ENCODE measurements at places on chromosomes 3 and 15.

- no peak for DNase-seq
These were observed 98.8 kb upstream of the HACD2 start for GRCh38 chr3:123683505-123684154.

DNA sequence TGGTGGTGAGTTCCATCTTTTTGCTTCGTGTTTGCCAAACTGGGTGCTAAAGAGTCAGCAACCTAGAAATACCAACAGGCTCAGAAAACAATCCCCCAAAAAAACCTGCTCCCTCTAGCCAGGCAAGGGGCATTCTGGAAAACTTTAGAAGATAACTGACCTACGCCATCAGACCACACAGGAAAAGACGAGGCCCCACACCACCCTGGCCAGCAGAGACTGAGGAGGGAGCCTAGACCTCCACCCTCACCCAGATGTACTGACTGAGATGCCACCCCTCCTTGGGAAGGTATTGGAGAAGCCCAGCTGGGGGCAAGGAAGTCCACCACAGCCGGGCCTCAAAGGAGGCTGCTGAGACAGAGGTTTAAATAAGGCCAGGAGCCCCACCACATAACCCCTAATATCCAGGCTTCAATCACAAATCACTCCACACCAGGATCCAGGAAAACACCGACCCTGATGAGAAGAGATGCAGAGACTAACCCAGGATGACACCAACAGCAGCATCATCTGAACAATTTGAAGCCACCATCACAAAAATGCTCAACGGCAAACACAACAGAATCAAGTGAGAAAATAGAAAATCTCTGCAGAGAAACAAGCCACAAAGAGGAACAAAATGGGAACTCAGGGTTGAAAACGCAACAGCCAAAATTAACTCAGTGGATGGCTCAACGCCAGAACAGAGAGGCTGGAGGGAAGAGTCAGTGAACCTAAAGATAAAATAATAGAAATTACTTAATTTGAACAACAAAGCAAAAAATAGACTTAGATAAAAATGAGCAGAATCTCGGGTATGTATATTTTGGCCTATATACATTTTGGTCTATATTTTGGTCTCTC lies 61.0 kb downstream of the TPRA1 start:
- no peak for DNase-seq

GRCh38 chr3:196962108-196962929 lies 6.3 kb downstream of the PIGZ start:
- no peak for DNase-seq

- DNase-seq, result no peak
These were observed 86.4 kb downstream of the TBL1XR1 start for GRCh38 chr3:177110895-177111294.

DNA sequence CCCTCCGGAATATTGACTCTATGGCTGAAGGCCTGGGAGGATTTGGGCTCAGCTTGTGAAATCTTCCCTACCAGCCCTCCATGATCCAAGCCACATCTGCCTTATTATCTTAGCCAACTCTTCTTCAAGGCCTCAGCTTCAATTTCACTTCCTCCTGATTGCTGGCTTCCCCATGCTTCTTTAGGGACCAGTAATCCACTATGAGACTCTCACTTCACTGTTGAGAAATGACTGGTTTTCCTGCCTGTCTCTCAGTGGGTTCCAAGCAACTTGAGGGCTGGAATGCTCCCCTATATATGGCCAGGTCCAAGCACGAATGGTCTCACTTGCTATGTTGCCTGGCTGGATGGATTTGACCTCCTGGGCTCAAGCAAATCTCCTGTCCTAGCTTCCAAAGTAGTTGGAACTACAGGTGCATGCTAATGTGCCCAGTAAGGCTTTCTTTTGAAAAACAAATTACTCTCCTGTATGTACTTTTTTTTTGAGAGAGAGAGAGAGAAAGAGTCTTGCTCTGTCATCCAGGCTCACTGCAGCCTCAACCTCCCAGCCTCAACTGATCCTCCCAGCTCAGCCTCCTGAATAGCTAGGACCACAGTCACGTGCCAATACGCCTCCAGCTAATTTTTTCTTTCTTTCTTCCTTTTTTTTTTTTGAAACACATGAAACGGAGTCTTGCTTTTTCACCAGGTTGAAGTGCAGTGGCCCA lies 7.9 kb upstream of the PIK3CB start:
- peak; percentile 3 for DNase-seq

- DNase-seq, result no peak
These were observed 257.4 kb downstream of the SQOR start for GRCh38 chr15:45892182-45892581.

- DNase-seq, result no peak
These were observed 255.4 kb upstream of the UBE2E1 start for GRCh38 chr3:23550402-23550801.

DNA sequence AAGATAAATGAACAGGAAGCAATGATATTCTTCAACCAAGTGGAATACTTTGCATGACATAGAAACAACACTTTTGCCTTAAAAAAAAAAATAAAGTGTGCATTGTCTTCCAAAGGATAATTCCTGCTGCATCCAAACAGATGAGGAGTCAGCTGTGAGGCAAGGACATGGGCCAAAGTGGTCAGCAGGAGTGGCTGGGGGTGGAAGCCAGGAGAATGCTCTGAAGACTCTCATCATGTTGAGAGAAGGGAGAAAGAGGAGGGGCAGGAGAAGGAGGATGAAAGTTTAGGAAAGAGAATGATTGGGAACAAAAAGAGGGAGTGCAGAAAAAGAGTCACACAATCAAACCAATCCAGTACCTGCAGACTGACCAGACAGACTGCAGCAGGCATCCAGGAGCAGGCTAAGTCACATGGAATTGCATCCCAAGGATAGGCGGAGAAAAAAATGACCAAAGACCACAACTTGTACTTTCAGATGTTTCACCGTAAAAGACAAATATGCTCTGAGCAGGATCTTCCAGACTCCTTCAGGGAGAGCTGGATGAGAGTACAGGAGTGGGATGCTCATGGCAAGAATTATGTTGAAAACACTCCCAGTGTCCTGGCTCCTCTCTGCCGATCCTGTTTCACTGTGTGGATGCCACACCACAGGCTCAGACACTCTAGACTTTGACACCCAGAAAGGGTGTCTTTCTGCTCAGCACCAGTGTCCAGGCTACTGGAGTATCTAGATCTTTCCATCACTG lies 11.9 kb downstream of the ABI3BP start:
- DNase-seq, result no peak

DNA sequence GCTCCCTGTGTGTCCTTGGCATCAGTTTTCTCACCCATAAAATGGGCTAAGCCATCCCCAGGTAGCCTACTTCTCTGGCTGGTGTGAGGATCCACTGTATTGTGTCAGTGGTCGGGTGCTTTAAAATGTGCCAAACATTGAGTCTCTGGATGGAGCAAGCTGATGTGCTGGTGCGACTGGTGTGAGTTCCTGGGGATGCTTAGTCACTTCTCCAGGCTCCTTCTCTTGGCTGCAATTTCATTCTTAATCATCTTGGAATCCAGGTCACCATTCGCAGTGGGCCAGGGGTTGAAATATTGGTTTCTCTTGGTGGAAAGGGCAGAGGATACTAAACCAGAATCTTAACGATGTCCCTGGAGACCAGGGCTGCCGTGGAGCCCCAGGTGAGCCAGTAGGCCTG lies 29.3 kb downstream of the SCN5A start:
- DNase-seq, result no peak

- DNase-seq, result no peak
These were observed 8.2 kb downstream of the OSBPL11 start for GRCh38 chr3:125587039-125587648.

- no peak for DNase-seq
These were observed 169.0 kb downstream of the ABHD5 start for GRCh38 chr3:43859766-43860165.

GRCh38 chr3:186060222-186060621 lies 48.7 kb downstream of the ETV5 start:
- DNase-seq, result peak; percentile 6

DNA sequence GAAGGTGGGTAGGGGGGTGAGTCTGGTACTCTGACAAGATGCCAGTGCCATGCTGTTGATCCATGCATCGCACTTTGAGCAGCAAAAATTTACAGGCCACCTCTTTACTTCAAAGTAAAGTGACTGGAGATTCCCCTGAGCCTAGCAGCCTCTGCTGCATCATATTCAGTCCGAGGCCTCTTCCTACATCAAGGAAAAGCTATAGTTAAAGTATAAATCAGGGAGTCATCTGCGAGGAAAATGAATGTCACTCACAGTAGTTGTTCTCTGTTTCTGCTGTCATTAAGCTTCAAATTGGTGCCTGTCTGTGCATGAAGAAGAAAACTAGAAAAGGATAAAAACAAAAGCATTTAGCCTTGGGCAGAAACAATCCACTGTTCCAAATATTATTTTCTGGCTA lies 706.2 kb downstream of the TBL1XR1 start:
- DNase-seq, result no peak

DNA sequence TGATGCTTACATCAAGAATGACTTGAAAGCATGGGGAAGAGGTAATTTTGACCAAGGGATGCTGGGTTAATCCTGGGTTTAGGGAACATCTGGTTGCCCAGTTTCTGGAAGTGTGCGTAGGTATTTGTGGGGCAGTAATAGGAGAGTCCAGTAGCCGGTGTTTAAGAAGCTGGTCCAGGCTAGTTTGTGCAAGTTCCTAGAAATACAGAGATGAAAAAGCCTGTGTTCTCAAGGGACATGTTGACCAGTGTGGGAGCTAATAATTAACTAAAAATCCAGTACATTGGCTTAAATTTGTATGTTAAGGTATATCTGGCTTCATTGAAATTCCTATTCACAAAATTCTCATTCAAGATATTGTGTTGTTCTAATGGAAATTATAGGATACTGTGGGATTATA lies 51.2 kb downstream of the UBE2E2 start:
- no peak for DNase-seq

DNA sequence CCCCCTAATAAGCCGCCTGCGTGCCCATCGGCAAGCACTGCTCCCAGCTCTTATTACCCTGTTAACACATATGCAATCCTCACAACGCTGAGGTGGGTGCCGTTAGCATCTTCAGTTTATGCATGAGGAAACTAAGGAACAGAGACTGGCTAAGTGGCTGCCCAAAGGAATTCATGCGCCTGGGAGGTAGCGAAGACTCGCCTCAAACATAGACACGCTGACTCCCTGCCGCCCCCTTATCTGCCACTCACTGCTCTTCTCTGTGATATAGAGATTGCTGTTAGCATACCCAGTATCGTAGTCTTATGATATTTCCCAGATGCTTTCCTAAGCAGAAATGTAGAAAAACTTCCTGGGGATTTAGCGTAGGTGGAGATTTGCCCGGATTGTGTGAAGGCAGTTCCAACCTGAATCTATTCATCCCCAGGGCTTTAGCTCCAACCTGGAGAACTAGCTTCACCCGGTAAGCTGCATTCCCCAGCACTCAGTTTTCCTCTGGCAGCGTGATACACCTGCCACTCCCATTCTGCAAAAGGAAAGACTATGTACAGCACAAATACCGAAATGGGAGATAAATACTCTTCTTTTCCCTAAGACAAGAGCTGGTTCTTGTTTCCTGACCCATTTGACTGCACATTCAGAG lies 23.7 kb upstream of the CD47 start:
- DNase-seq, result no peak

DNA sequence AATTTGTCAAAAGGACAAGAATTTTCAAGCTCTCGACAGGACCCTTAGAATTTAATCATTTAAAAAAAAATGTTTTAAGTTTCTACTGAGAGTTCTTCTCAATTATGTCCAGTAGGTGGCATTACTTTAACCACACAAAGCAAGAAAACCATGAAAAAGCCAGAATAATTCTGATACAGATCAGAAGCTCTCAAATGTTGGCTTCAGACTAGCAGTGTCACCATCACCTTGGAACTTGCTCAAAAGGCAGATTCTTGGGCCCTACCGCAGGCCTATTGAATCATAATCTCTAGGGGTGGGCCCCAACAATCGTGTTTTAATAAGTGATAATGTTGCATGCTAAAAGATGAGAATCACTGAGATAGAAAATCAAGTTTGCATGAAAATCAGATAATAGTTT lies 99.5 kb upstream of the KCNMB2 start:
- DNase-seq, result no peak

DNA sequence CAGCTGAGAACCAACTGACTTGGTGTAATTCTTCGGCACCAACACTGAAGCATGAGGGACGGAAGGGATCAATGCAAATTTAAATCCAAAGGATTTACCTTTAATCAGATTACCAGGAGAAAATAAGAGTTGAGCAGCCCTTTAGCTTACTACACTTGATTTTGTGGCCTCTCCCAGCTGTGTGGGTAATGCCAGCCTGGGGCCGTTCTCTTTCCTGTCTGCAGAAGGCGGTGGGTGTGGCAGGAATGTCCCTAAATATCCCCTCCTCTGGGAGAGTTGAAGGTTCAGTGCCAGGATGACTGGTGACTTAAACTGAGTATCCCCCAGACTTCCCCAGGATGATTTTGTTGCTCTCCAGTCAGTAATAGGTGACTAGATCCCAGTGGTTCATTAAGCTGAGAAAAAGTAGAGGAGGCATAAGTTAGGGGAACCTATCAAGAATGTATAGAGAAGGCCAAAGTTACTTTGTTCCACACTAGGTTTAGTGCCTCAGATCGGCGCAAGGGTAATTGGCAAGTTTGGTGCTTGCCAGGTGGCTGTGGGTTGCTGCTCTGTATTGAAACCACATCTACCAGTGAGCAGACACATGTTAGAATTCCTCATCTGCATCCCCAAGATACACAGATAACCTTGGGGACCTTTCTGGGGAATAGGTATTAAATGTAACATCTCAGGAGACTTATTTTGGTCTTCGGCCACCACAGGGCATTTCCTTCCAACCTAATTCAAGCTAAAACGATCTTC lies 23.1 kb downstream of the MAPKBP1 start:
- DNase-seq, result no peak

DNA sequence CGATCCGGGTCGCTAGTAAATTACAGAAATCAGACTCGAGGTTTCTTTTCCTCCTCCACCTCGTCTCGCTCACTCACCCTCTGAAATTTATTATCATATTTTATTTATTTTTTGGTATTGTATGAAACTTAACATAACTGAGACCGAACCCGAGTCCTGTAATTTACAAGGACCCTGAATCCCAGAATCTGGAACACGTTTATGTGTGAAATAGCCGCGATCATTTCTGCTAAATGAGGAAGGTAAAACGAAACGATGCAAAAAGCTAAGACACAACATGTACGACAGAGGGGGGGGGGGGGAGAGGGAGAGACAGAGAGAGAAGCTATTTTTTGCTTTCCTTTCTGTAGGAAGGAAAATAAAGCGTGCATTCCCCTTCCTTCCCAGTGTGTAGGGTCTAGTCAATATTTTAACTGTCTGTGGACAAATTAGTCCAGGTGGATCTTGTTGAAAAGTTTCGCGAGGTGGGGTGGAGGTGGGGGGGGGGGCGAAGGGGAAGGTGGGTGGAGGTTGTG lies 1.6 kb downstream of the BBX start:
- DNase-seq, result peak; percentile 24

DNA sequence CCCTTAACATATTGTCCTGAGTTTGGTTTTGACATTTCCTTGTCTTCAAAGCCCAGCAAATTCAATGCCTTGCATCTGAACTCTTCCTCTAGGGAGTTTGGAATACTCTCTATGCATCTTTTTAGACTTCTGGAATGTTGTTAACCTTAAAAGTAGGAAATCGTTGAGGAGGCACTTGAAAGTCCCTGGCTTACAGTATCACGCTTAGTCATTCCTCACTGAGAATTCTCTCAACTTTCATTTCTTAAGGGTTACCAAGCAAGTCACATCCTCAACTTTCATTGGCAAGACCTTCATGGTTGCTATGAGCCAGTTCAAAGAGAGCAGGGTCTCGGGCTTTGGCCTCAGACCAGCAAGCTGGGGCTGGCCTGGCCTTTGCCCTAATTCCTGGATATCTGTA lies 89.9 kb downstream of the ASB7 start:
- DNase-seq, result no peak
